ENCODE measurements at places on chromosomes 1 and 21.

- no peak for DNase-seq
Observed at GRCh38 chr1:17869815-17870214, 114.7 kb downstream of the ACTL8 start.

- no peak for DNase-seq
Observed at GRCh38 chr1:105608713-105609112, 1447.8 kb upstream of the PRMT6 start.

DNA sequence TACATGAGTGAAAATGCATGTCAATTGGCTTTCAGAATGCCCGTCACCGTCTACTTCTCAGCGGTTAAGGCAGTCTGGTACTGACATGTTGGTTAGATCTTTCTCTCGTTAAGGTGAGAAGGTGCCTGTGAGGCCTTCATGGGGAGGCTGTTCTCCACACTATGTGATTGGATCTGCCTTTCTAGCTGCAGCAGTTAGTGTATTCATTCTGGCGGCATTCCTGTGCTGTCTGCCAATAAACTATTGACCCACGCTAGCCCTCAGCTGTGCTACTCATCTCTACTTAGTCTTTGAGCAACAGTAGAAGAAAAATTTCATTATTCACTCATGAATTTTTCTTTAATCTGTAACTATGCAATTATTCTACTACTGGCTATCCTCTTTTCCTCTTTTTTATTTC lies 32.0 kb downstream of the CCSAP start:
- DNase-seq = no peak

GRCh38 chr21:35506352-35506751 lies 457.2 kb upstream of the RUNX1 start:
- DNase-seq = no peak

GRCh38 chr1:50971748-50972305 lies 1.8 kb downstream of the CDKN2C start:
- no peak for DNase-seq

DNA sequence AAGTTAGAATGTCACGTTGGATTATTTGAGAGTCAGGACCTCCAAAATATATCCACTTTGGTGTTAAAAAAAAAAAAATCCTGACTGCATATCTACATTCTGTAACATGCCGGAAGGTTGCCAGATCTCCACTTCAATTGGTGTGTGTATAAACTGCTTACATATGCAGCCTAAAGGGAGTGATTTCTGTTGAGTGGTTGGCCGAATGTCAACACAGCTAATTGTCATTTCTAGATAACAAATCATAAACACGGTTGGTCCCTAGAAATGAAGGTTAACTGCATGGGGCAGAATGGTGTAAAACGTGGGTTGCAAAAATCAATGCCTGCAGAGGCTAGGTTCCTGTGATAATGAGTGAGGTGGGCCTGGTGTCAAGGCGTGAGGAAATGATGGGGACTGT lies 15.0 kb upstream of the ROR1 start:
- DNase-seq = no peak

GRCh38 chr1:202685641-202686040 lies 24.6 kb downstream of the SYT2 start:
- no peak for DNase-seq

- no peak for DNase-seq
Observed at GRCh38 chr1:162074276-162075005, 5.0 kb downstream of the NOS1AP start.

Measured in NCI-H1092 (cell line).